Type B pancreatic cell (in vitro differentiated cells): ENCODE measurements at places on chromosomes 6 and 20. TPM values are rescaled to one million over a fixed set of nuclear protein-coding genes. Genes with fewer than 3 reads are reported as not detected.

GRCh38 chr6:145261758-145262157 lies 473.6 kb downstream of the EPM2A start:
- DNase-seq, result no peak
- peaks cover 16% of the 10 kb centered on the region for H3K27me3 ChIP-seq
- H3K36me3 ChIP-seq, result no peaks in the 10 kb centered on the region
- no peak overlapping the region for H3K4me3 ChIP-seq
- no peak overlapping the region for H3K27ac ChIP-seq

DNA sequence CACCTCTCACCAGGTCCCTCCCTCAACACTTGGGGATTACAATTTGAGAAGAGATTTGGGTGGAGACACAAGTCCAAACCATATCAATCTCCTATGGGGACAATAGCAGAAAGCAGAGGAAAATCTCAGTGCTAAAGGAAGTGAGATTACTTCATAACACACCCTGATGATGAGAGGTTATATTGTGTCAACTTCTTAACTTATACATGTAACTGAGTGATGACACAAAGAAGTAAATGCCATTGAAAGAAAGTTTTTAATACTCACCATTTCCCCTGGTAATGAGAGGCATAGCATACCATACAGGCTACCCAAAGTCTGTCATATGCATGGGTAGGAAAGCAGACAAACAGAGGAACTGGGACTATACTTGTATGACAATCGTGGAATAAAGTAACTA lies 137.2 kb downstream of the MMUT start:
- DNase-seq, result no peak
- H3K4me3 ChIP-seq, result no peak overlapping the region
- H3K27ac ChIP-seq, result peak overlapping the region; percentile 38
- H3K36me3 ChIP-seq, result no peaks in the 10 kb centered on the region
- no peaks in the 10 kb centered on the region for H3K4me1 ChIP-seq

Gene MYCT1
- total RNA-seq, result not detected in 2 replicates

Gene COL9A3
- total RNA-seq, result 8.8 and 21.2 TPM in 2 replicates

- H3K36me3 ChIP-seq, result no peaks in the 10 kb centered on the region
- H3K4me1 ChIP-seq, result peaks cover 28% of the 10 kb centered on the region
- H3K4me3 ChIP-seq, result no peak overlapping the region
- no peaks in the 10 kb centered on the region for H3K27me3 ChIP-seq
- DNase-seq, result no peak
- H3K27ac ChIP-seq, result no peak overlapping the region
These were observed 176.9 kb upstream of the CITED2 start for GRCh38 chr6:139551376-139551775.

Gene GGT7
- total RNA-seq, result 34.3 and 62.7 TPM in 2 replicates

Gene ARG1
- total RNA-seq, result not detected in 2 replicates

Gene LHFPL5
- total RNA-seq, result not detected in 2 replicates

DNA sequence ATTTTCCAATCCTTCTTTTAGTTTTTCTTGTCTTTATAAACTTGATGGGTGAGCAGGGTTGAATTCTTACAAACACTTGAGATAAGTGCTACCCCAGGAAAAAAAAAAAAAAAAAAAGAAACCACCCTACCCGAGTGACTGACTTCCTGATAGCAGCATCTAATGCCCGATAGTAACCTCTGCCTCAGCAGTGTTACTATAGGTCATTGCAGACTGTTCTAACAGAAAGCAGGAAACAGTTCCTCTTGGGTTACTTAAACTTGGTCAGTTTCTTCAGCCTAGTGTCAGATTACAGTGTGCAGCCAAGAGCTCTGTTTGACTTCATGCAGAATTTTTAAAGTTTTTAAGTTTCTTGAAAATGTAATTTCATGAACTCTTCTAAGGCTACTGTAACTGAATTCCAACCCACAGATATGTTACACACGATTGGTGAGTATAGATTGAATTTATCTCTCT lies 2.1 kb downstream of the MYLIP start:
- H3K27ac ChIP-seq, result peak overlapping the region; percentile 93
- H3K27me3 ChIP-seq, result peaks cover 7% of the 10 kb centered on the region
- peaks cover 30% of the 10 kb centered on the region for H3K4me1 ChIP-seq
- peaks cover 17% of the 10 kb centered on the region for H3K36me3 ChIP-seq
- no peak for DNase-seq
- peak overlapping the region; percentile 98 for H3K4me3 ChIP-seq

DNA sequence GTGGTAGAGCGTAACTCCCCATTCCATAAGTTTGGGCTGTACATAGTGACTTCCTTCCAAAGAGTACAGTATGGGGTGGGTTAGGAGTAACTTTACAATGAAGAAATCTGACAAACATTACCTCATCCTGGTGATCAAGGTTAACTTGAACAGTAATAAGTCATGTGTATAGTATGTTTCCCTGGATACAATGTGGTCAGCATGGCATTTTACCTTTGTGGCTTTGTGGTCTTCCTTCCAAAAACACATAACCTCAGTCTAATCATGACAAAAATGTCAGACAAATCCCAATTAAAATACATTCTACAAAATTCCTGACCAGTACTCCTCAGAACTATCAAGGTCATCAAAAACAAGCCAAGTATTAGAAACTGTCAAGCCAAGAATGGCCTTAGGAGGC lies 225.1 kb downstream of the UBE3D start:
- no peaks in the 10 kb centered on the region for H3K36me3 ChIP-seq
- no peak for DNase-seq
- no peak overlapping the region for H3K4me3 ChIP-seq

DNA sequence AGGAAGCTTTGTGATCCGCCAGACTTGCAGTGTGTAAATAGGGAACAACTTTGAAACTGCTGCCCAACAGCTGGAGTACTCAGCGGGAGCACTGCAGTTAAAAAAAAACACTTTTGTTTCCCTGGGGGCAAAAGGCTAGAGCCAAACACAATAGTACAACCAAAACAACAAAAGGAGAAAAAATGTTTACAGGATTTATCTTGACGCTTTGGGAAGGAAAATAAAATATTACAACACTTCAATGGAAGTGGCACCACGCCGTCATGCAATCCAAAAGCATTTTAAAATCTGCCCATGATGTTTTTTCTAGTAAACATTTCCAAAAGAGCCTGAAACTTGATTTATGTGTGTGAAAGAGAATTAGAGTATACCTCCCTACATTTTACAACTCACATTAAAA lies 26.0 kb downstream of the PTPRK start:
- no peaks in the 10 kb centered on the region for H3K27me3 ChIP-seq
- no peak for DNase-seq
- no peak overlapping the region for H3K4me3 ChIP-seq
- no peak overlapping the region for H3K27ac ChIP-seq
- H3K36me3 ChIP-seq, result peaks cover 4% of the 10 kb centered on the region

GRCh38 chr20:10501402-10501801 lies 66.3 kb downstream of the SLX4IP start:
- H3K27me3 ChIP-seq, result no peaks in the 10 kb centered on the region
- no peak overlapping the region for H3K27ac ChIP-seq
- no peak overlapping the region for H3K4me3 ChIP-seq

DNA sequence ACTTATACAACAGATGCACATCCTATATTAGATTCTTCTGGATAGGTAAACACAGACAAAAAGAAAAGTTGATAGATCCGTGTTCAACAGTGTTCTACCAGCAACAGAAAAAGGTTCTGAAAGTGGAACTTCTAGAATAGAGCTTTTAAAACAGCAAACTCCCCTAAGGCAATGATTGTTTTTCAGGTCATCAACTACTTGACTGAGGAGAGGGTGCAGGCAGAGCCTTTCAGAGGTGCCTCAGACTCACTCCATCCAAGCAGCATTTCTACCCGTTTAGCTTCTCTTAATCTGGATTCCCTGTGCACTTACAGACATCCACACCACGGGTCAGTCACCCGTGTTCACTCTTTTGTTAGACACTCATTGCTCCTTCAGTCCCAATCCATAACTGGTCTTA lies 28.9 kb downstream of the FYN start:
- H3K27me3 ChIP-seq, result no peaks in the 10 kb centered on the region
- H3K36me3 ChIP-seq, result peaks cover 17% of the 10 kb centered on the region
- peak overlapping the region; percentile 75 for H3K27ac ChIP-seq

DNA sequence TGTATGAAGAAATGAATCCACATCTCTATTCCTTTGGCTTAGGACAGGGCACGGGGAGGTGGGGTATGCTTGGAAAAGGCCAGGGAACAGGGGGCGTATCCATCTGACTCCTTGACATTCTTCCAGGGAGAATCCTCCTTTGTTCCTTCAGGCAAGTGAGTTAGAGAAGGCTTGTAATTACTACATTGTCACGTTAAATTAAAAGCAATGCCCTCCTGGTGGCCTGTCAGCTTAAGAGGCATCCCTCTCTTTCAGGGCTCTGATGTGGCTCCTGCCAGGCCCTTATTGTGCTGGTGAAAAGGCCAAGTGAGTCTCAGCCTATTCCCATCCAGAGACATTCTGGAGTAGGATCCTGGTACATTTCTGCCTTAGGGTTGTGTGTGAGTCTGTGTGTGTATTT lies 128.3 kb downstream of the FOXA2 start:
- H3K27me3 ChIP-seq, result peaks cover 39% of the 10 kb centered on the region
- no peak overlapping the region for H3K4me3 ChIP-seq
- H3K27ac ChIP-seq, result no peak overlapping the region
- no peaks in the 10 kb centered on the region for H3K4me1 ChIP-seq
- H3K36me3 ChIP-seq, result no peaks in the 10 kb centered on the region

DNA sequence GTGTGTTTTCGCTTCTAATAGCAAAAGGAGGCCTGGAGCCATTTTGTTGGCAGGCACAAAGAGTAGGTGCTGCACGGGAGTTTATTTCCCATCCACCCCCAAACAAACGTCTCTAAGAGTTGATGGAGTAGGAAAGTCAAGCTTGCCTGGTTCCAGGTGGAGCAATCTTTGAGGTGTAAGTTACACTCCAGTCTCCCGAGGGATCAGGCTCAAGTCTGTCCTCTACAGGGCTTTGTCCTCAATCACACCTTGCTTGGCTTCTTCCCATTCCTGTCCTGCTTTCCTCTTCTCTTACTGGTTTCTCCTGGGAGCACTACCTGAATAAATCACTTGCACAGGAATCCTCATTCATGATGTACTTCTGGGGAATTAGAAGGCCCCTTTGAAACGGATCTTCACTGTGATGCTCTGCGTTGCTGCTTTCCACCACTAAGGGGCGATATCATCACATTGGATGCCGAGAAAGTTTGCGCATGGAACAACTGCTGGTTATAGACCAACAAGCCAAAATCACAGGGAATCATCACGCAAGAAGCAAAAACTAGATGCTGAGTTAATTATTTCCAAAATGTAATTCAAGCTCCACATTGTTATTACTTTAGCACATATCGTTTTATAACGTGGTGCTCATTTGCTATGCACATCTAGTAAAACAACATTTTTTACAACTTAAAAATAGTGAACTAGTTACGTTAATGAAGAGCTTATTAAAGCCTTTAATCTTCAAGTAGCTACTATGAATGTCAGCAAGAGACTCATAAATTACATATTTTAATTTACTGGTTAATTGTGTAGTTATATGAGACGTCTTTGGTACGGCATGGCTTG lies 156.8 kb downstream of the DNAH8 start:
- no peaks in the 10 kb centered on the region for H3K36me3 ChIP-seq
- H3K27me3 ChIP-seq, result peaks cover 12% of the 10 kb centered on the region

Gene RSPO3
- total RNA-seq, result 5.4 and 32.3 TPM in 2 replicates

Gene NRSN1
- 0.17 TPM in 1 of 2 replicates, not detected in the other for total RNA-seq

Gene ALDH8A1
- total RNA-seq, result 0.46 and 0.55 TPM in 2 replicates

GRCh38 chr6:66896415-66896814 lies 1189.4 kb upstream of the EYS start:
- no peak overlapping the region for H3K27ac ChIP-seq
- H3K27me3 ChIP-seq, result no peaks in the 10 kb centered on the region
- H3K4me3 ChIP-seq, result no peak overlapping the region
- no peak for DNase-seq
- no peaks in the 10 kb centered on the region for H3K4me1 ChIP-seq

- DNase-seq, result no peak
- H3K27me3 ChIP-seq, result peaks cover 9% of the 10 kb centered on the region
- H3K4me1 ChIP-seq, result no peaks in the 10 kb centered on the region
These were observed 395.1 kb upstream of the SASH1 start for GRCh38 chr6:147947521-147947920.
